ENCODE measurements at places on chromosomes 1 and 21.

DNA sequence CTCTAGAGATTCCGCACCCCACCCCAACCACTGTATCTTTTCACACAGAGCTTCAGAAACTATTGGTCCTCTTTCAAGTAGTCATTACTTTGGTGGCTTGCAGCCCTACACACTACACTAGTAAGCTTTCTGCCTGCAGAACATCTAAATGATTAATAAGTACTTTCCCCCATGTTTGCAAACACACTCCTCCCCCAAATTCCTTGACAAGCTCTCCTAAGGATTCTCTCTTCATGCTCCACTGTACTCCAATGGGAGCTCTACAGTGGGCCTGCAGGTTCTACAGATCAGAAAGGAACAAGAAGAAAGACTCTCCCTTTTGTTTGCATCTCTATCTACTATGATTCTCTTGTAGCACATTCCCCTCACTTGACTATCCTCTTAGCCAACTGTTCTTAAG is 16.3 kb upstream of the NUF2 start:
- DNase-seq = no peak

DNA sequence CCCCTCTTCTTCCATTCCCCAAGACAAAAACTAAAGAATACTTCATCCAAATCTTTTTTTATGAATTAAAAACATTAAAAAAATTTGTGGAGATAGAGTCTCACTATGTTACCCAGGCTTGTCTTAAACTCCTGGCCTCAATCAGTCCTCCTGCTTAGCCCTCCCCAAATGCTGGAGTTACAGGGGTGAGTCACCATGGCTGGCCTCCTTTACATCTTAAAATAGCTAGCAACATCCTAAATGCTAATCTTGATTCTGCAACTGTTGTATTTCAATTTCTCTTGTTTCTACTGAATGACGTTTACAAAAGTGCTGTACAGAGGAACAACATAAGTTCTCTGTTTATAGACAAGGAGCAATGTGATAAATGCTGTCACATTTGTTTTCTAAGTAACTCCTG is 483.5 kb downstream of the ADGRL2 start:
- no peak for DNase-seq

GRCh38 chr1:145871994-145872924 is 13.4 kb upstream of the PIAS3 start:
- no peak for DNase-seq

DNA sequence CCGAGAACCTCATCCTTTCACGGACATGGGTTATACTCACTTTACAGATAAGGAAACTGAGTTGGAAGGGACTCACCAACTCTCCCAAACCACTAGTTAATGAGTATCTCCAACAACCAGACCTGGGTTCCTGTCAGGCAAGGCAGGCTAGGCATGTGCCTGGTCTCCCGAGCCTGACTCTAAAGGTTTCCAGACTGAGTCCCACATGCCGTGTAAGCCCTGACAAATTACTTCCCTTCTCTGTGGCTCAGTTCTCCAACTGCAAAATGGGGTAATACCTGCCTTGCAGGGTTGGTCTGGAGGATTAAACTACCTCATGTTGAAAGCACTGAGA is 34.3 kb downstream of the SSBP3 start:
- DNase-seq = no peak

DNA sequence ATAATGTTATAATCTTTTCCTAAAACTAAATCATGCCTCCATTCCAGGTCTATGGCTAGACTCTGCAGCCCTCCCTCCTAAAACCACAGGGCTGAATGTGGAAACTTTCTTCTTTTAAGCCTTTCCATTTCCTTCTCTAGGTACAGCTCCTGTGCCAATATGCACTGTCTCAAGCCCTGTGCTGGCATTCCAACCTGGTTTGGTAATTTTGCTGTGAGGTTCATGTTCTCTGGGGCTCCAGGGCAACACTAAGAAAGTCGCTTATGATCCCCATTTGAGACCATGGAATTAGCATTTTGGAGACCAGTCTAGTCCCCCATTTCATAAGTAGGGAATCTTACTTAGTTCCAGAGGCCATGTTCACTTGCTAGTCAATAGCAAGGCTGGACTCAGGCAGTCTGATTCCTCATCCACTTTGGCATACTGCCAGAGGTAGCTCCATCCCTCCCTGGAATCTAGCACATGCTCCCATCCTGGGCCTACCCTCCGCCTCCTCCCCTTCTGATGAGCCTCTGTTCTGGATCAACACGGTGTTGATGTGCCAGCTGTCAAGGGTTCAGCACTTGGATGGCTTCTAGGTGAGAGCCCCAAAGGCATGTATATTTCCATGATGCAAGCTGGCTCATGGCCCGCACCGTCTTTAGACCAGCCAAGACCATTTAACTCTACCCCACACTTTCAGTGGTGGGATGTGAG is 36.5 kb downstream of the ZMYND12 start:
- DNase-seq = no peak

DNA sequence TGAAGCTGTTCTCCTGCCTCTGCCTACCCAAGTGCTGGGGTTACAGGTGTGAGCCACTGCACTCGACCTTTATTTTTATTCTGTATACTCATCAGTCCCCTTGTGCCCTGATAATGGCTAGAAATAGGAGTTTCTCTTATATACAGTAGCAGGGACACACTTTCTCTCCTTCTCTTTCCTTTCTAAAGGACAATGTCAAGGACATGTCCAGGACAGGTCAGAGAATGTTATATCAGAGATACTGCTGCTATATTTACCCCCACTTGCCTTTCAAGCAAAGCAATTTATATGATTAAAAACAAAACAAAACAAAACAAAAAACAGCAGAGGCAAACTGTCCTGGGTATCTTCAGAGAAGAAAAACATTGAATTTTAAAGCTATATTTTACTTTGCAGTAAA is 43.2 kb upstream of the LRIG2 start:
- DNase-seq = no peak

DNA sequence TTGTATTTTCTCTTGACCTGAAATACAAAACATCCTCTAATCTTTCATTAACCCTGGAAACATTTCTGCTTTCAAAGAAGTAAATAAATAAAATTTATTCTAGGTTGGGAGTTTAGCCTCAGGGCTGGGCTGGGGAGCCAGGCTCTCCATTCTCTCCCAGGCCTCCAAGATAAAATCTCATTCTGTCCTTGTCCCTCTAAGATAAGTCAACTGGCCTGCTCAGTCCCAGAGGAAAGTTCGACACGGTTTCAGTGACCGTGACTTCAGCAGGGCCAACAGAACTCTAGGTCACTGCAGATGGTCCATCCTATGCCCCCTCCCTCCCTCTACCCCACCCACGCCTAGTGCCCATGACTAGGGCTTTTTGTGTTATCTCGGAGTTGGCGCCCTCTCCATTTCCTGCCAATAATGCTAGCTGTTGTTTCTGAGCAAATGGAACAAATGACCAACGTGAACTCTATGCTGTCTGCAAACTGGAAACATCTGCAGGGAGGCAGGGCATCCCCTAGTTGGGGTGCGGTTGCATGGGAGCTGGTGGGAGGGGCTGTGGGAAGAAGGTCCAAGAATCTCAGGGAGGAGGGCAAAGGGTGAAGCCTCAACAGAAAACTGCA is 10.1 kb upstream of the ADORA3 start:
- no peak for DNase-seq

GRCh38 chr1:84975035-84975434 is 21.9 kb downstream of the MCOLN2 start:
- DNase-seq = no peak

DNA sequence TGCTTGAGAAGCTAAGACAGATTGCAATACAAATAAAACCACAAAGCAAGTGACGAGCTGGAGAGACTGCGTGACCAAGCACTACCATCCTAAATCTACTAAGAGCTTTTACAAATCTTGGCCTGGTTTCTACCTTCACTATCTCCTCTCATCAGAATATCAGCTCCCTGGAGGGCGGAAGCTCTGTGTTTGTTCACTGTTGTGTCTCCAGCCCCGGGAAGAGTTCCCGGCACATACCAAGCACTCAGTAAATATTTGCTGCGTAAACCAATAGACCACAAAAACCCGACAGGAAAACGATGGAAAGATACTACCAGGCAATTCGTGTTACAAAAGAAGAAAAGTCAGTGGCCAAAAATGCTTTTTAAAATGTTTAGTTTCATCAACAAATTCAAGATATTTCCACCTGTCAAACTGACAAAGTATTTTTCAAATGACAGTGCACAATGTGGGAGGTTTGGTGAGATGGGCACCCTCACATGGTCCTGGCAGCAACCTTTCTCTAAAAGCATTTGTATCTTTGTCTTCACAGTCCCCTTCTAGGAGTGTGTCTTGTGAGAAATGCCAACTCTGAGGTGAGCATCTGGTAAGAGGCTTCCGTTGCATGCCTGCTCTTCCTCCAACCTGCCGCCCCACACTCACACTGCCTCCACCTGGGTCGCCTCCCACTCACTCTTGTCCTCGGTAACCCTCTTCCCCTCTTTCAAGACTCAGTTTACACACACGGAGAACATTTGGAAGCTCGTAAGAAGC is 34.7 kb downstream of the SLC1A7 start:
- DNase-seq = no peak

DNA sequence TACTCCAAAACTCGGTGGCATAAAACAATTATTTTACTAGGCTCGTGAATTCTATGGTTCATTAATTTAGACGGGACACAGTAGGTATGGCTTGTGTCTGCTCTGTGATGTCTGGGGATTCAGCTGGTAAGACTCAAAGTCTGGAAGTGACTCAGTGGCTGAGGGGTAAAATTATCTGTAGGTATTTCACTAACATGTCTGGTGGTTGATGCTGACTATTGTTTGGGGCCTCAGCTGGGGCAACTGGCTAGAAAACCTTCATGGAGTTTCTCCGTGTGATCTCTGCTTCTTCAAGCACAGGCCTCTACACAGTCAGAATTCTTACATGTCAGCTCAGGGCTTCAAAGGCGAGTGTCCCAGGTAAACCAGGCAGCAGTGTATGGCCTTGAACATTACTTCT is 41.2 kb upstream of the KLF17 start:
- no peak for DNase-seq

DNA sequence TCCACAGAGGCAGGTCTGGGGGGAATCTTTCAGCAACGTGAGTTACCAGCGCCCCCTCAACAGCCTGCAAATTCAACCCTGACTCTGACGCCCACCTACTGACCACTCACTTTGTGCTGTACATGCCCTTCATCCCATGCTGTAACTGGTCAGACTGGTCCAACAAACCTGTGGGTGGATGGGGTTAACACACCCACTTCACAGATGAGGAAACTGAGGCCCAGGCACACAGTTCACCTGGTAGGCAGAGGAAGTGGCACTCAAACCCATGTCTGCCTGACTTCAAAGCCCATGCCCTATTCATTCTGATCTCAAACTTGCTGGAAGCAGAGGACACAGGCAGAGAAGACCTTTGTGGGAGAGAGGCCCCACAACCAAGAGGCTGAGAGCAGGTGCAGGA is 172.9 kb downstream of the TRABD2B start:
- DNase-seq = no peak

DNA sequence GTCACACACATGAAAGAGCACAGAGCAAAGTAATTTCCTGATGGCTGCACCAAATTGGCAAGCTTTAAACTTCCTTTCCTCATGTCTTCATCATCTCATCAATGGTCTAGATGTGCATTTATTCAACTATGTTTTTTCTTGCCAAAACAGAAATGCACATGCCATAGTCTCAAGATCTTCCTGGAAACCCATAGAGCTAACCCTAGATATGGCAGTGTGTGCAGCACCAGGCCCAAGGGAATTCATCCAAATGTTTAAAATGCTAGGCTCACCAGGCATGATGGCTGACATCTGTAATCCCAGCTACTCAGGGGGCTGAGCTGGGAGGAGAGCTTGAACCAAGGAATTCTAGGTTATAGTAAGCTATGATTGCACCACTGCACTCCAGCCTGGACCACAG is 31.2 kb upstream of the PALMD start:
- DNase-seq = no peak

DNA sequence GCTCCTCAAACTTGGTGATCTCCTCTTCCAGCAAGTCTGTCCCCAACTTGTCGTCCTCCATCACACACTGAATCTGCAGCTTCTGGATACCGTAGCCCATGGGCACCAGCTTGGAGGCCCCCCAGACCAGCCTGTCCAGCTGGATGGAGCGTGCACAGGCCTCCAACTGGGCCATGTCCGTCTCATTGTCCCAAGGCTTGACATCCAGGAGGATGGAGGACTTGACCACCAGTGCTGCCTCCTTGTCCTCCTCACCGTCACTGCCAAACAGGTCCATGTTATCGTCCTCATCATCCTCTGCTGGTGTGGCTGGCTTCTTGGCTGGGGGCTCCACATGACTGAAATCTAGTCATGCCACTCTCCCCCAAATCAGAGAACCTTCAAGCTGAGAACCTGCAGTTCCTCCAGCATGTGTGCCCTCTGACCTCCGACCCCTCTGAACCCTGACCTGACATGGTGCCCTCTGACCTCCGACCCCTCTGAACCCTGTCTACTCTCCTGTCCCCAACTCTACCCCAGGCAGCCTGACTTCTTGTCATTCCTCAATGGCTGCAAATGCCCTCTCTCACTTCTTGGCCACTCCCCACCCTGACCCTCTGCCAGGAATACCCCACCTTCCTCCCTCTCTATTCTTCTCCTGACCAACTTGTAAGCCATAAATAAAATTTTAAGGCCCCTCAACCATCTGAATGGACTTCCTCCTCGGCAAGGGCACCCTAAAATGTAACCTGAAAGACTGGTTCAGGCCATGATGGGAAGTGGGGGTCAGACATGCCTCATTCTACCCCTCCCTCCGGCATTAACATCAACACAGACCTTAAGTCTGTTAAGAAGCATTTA is 275.7 kb upstream of the C1orf174 start:
- no peak for DNase-seq

GRCh38 chr1:87046951-87047350 is 132.5 kb downstream of the HS2ST1 start:
- DNase-seq = no peak

DNA sequence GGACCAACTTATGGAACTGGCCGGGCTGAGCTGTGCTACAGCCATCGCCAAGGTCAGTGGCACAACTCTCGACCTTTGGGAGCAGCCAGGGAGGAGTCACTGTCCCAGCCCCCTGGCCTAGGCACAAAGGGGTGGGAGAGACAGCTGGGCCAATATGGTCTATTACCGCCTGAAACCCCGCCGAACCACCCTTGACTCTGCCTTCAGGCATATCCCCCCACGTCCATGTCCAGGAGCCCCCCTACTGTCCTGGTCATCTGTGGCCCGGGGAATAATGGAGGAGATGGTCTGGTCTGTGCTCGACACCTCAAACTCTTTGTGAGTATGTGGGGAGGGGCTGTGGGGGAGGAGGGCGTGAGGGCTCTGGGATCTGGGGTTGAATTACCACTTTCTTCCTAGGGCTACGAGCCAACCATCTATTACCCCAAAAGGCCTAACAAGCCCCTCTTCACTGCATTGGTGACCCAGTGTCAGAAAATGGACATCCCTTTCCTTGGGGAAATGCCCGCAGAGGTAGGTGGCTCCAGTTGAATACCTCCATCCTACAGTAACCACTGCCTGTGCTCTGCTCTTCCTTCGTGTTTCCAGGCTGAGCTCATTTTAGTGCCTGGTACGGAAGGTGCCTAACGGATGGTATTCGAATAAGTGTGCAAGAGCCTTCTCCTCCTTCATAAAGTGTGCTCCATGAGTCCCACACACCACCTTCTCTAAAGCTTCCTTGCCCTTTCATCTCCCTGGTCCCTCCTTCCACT is 758 bp downstream of the NAXE start:
- DNase-seq = no peak

All from esophagus squamous epithelium (tissue), 5 donors.